NCI-H1694 (cell line): ENCODE measurements at places on chromosomes 5 and 9.

DNA sequence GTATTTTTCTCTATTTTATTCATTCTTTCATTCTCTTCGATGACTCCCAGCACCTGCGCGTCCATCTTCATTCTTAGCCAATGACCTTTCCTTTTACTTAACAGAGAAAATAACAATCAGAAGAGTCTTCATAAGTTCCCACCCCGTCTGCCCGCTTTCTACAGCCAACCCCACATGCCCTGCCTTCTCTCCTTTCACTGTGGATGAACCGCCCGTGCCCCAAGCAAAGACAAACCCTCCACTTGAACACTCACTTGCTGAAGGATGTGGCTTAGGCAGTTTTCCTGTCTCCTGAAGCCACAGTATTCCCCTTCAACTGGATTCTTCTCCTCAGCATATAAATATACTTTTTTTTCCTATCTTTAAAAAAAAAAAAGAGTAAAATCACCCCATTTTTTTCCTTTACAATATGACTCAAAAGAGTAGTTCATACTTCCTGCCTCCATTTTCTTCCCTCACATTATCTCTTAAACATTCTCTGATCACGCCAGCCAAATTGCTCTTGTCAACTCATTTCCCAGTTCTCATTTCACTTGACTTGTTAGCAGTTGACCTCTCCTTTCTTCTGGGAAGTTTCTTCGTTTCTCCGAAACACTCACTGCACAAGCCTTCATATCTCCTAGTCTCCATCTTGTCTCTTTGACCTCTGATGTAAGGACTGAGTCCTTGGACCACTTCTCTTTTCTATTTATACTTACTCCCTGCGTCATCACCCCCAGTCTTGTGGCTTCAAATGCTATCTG, 11.1 kb downstream of the NIPSNAP3B start:
- DNase-seq, result no peak

GRCh38 chr5:17436350-17436749, 61.7 kb upstream of the TAF11L2 start:
- no peak for DNase-seq

DNA sequence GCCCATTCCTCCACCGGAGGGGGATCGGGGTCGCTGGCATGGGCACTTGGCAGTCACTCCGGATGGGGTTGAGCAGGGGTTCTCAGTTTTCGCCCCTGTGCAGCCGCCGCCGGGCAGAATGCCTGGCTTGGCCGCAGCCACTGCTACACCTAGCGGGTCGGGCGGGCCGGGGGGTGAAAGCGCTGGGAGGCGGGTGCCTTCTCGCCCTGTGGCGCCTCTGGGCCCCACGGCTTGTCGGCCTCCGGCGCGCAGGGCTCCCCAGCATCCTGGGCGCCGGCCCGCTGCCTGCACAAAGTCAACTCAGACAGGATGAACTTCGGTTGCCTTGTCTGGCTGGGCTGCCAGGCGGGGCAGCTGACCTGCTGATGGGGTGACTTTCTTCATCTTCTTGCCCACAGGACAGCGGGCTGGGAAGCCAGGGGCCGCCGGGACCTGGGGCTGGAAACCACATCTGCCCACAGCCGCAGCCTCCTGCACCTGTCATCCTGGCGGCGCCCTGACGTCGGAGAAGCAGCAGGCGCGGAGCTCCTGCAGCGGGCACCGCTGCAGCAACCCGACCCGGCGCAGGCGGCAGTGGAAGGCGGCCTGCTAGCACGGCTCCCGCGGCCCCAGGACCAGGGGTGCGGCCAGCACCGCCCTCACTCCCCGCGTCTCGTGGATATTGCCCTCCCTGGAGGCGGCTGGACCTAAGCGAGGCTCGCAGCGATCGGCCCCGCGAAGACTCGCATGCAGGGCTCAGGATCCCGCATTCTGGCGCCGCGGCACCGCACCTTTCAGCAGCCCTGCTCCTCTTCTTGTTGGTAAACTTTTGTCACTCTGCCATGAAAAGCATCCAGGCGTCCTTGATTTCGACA, 1.3 kb upstream of the ANKRD18A start:
- DNase-seq, result no peak

GRCh38 chr5:92567831-92568450, 1013.1 kb downstream of the NR2F1-AS1 start:
- no peak for DNase-seq

- no peak for DNase-seq
Observed at GRCh38 chr5:16485656-16486055, 20.1 kb upstream of the ZNF622 start.

DNA sequence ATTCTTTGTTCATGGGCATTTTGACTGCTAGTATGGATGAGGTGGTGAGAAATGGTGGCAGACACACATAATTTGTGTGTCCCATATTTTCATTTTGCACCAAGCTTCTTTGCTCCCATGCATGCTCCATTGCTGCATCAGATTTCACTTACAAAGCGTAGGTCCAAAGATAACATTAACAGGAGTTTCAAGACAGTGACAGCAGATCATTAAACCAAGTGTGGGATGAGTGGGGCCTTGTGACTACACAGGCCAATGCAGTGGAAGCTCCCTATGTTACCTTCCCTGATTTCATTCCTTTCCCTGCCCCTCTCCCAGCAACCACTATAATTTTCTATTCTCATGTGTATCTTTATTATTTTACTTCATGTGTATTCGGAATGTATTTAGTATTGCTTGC, 142.0 kb downstream of the AOPEP start:
- DNase-seq, result no peak
